Right forelimb (tissue), 1 donor: ENCODE measurements at places on chromosomes 5 and 9.

GRCh38 chr5:133290669-133291240 is 238.9 kb downstream of the HSPA4 start:
- DNase-seq = no peak

DNA sequence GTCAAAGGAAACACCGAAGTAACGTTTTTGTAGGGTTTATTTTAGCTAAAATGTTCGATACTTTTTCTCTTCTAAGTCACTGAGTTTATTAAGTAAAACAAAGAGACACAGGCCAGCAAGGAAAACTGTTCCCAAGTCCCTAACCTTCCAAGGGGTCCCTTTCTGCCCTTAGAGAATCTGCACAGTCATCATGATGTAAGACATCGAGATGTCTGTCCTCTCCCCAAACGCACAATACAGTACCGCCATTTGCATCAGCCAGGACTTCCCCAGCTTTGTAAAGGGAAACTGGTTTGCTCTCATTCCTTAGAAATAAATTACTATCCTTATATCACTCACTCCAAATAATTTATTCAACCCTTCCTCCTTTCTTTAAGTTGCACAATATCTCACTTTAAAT is 89.3 kb downstream of the MARCHF11 start:
- no peak for DNase-seq

- DNase-seq = no peak
Measured at GRCh38 chr5:35656721-35657120, 39.1 kb downstream of the SPEF2 start.

GRCh38 chr5:169429044-169429443 is 128.1 kb upstream of the SLIT3 start:
- DNase-seq = no peak
